ENCODE measurements at places on chromosomes 5 and 9.
A peak's percentile ranks its signal among the peaks of the same experiment; 100 is the strongest.

DNA sequence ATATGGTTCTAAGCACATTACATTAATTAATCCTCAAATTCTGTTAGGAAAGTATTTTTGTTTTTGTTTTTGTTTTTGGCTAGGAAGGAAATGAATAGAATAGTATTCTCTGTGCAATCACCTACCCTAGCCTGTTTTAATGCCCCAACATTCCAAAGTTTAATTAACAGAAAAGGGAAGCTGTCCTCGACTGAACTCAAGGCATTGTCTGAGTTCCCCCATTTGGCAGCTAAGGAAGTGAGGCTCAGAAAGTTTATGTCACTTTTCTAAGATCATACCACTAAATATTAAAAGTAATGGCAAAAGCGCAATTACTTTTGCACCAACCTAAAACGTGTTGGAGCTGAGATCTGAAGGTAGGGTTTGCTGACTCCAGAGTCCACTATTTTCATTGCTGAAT, 59.8 kb downstream of the FGF1 start:
- DNase-seq: no peak

DNA sequence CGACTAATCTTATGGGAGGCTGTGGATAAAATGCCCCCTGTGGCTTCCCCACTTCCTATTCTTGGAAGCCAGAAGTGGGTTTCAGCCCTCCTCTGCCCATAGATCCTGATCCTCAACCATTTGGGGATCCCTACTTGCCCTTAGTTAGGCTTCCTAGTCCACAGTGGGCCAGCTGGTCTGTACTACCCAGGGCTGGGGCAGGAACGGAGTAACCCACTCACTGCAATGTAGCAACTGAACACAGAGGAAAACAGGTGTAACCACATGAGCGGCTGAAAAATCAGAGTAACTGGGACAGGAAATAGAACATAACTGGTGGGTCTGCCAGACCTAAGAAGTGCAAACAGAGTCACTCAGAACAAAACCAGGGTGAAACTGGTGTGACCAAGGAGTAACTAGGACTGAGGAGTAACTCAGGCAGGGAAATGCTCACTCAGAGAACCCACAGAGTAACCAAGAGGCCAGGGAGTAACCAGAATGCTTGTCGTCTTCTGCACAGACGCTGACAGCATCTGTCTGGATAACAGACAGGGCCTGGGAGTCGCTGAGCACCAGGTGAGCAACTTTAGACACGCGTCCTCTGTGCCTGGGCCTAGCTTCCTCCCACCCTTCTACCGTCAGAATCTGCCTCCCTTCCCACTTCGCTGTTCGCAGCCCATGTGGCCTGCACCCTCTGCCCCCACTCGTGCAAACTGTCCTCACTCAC, 1.0 kb downstream of the AQP3 start:
- DNase-seq: no peak

DNA sequence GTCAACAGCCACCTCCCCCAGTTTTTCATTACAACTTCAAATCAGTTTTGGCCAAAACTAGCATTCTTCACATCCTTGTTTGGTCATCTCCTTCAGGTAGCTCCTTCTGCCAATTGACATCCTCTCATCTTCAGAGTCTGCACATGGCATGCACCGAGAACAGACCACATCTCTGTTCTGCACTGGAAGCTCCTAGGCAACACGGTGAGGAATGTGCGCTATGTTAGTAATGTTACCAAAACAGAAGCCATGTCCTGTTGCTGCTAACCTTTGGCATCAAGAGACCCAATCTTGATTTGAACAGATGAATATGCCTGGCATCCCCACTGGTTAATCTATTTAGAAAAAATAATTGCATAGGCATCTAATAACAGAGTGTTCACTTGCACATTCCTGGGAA, 5.1 kb upstream of the HK3 start:
- DNase-seq: no peak

DNA sequence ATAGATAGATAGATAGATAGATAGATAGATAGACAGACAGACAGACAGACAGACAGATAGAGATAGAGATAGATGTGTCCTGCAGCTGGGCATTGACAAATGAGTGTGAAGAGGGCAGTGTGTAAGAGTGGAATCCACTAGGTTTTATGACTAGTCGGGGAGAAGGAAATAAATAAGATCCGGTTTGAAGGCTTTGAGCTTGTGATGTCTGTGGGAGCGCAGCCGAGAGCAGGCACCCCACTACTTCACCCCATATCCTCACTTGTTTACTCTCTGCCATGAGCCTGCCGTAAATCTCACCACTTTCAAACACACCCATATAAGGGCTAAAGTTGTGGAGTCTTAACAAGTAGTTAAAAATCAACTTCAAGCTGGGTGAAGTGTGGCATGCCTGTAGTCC, 1.4 kb upstream of the SUSD1 start:
- DNase-seq: no peak

DNA sequence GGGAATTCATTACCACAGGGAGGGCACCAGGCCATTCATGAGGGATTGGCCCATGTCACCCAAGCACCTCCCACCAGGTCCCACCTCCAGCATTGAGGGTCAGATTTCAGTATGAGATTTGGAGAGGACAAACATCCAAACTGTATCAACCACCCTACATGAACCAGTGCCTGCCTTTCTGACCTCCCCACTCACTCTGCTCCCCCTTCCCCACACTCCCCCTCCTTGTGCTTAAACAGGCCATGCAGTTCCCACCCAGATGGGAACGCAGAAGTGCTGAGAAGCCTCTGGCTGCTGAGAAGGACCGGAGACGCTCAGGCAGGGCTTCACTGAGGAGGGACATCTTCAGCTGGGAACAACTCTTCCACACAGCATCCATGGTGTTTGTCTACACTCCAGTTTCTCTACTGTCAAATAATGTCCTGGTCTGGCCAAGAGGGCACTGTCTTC, 30.0 kb upstream of the ADAMTS2 start:
- no peak for DNase-seq

- DNase-seq: peak; percentile 76
Observed at GRCh38 chr5:31825518-31826068, 186.7 kb downstream of the PDZD2 start.

- DNase-seq: no peak
Observed at GRCh38 chr9:79637177-79637925, 65.6 kb downstream of the TLE4 start.

GRCh38 chr9:125629446-125629845, 77.6 kb downstream of the MAPKAP1 start:
- no peak for DNase-seq

DNA sequence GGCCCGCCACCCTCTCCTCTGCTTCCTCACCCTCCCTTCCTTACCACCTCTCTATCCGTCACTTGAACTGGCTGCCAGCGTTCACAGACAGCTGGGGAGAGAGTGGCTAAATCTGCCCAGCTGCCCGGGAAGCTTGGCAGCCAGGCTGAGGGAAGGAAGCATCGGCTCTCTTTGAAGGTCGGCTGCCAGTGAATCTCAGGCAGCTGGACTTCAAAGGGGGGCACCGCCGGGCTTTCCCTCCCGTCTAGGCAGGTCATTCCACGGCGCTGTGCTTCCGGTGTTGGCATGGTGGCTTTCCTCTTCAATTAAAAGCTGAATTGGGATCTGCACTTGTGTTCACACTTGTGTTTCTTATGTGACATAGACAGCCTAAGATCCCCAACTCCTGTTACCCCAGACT, 174.0 kb downstream of the GDNF start:
- peak; percentile 78 for DNase-seq

DNA sequence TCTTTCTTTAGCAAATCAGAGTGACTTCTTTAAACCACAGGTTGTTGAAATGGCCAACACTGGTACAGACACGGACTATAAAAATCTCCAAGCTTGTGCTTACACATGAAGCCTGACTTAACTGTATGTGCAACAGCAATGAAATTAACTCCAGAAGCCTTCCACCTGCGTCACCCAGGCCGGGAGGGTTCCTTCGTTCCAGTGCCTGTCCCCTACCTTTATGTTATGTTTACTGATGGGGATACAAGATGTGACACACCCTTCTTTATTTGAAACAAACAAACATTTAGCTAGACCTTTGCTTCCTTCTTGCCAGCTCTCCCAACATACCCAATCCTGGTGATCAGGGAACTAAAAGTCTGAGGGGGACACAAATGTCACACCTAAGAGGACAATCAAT, 66.0 kb downstream of the GOLPH3 start:
- DNase-seq: no peak
